ENCODE measurements at places on chromosomes 12 and 14. TPM values are rescaled to one million over a fixed set of nuclear protein-coding genes. Genes with fewer than 3 reads are reported as not detected.

- no peak overlapping the region for H3K4me3 ChIP-seq
- H3K27ac ChIP-seq, result peak overlapping the region; percentile 91
- H3K27me3 ChIP-seq, result no peaks in the 10 kb centered on the region
- no peaks in the 10 kb centered on the region for H3K36me3 ChIP-seq
- H3K4me1 ChIP-seq, result peaks cover 22% of the 10 kb centered on the region
These were observed 84.4 kb downstream of the NINJ2 start for GRCh38 chr12:578748-579419.

DNA sequence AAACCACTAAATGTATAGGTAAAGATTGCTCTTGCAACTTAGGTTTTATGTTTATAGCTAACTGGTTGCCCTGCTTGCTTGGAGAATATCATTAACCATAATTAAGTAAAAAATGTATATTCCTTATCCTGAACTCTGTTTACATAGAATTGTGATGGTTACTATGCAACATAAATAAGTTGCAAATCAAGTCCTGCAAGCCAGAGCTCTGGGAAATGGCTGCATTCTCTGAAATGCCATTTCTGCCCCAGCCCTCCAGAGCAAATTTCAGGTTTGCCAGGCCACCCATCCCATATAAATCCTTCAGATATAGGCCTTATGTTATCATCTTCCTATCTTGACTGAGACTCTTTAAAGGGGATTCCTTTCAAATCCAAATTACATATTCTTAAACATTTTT, 118.4 kb upstream of the MYF6 start:
- peaks cover 24% of the 10 kb centered on the region for H3K4me1 ChIP-seq
- H3K36me3 ChIP-seq, result peaks cover 5% of the 10 kb centered on the region
- peak overlapping the region; percentile 91 for H3K27ac ChIP-seq
- DNase-seq, result no peak

DNA sequence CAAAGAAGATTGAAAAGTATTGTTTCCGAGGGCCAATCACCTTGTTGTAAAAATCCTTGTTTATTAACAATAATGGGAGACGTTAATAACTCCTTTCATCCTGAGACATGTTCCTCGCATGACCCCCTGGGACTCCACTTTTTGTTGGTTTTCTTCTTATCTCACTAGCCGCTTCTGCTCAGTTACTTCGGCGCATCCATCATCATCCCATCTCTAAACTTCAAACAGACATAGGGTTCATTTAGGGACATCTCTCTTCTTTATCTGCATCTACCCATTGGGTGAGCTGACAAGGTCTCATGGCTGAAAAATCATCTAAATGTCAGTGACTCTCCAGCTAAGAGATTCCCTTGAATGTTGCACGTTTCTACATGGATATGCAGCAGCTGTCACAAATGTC, 252.2 kb downstream of the ANO2 start:
- no peaks in the 10 kb centered on the region for H3K36me3 ChIP-seq
- no peak for DNase-seq
- H3K27ac ChIP-seq, result no peak overlapping the region
- H3K27me3 ChIP-seq, result peaks cover 4% of the 10 kb centered on the region
- H3K4me1 ChIP-seq, result no peaks in the 10 kb centered on the region
- H3K4me3 ChIP-seq, result no peak overlapping the region

DNA sequence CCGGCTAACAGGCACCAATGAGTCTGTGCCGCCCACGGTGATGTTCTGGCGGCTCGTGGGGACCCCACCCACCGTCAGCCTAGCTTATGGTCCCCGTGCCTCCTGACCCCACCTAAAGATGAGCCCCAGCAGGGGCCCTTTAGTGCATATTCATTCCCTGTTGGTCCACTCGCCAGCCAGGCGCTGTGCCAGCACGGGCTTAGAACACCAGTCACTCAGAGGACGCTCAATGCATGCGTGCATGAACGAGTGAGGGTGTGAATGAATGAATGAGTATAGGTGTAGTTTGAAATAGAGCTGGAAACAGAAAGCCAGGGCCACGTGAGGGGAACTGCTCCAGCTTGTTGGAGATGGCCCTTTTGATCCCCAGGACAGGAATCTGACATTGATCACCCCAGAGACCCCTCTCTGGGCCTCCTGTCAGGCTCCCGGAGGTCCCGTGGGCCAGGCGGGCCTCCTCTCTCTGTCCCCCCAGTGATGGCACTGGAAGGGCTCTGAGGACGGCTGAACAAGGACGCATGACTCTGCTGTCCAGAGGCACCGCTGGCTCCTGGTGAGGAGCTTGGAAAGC, 193.9 kb upstream of the C14orf180 start:
- no peak for DNase-seq
- peaks cover 2% of the 10 kb centered on the region for H3K36me3 ChIP-seq
- H3K4me1 ChIP-seq, result peaks cover 5% of the 10 kb centered on the region
- no peak overlapping the region for H3K4me3 ChIP-seq
- no peak overlapping the region for H3K27ac ChIP-seq
- H3K27me3 ChIP-seq, result peaks cover 7% of the 10 kb centered on the region

- DNase-seq, result no peak
- H3K4me1 ChIP-seq, result peaks cover 10% of the 10 kb centered on the region
- peak overlapping the region; percentile 96 for H3K27ac ChIP-seq
- peaks cover 13% of the 10 kb centered on the region for H3K36me3 ChIP-seq
These were observed 1.1 kb downstream of the ABCD4 start for GRCh38 chr14:74301594-74302151.

GRCh38 chr12:24728366-24728765, 220.5 kb downstream of the BCAT1 start:
- peaks cover 20% of the 10 kb centered on the region for H3K4me1 ChIP-seq
- no peaks in the 10 kb centered on the region for H3K27me3 ChIP-seq
- H3K27ac ChIP-seq, result no peak overlapping the region

DNA sequence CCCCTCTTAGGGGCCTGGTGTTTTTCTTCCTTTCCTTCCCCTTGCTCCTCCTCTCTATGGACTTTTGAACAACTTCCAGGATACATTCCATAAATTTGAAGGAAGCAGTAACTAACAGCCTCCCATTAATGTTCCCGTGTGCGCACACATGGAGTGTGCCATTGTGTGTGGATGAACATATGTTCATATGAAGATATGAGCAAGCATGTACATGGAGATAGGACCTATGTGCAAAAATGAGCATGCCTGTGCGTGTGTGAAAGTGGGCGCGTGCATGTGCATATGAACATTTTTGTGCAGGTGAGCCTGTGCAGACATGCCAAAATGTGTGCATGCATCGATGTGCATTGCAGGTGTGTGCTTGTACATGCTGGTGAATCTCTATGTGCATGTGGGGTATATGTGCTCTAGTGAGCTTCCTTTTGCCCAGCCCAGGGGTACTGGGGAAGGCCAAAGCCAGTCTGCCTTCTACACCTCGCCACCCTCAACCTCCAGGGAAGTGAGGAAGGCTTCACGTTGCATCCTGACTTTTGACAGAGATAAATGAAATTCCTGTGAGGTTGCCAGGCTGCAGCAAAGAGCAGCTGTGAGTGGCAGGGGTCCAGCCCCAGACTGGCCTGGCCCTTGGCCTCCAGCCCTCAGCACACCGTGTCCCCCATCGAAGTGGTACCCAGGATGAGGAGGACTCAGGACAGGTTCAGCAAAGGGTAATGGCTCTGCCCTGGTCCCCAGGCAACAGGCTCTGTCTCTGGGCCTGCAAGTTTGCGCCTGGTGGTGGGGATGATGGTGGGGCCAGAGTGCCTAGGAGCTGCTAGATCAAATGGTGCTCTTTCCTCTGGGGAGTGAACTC, 21.1 kb upstream of the PGF start:
- H3K4me1 ChIP-seq, result peaks cover 62% of the 10 kb centered on the region
- no peak for DNase-seq

- peak overlapping the region; percentile 61 for H3K4me3 ChIP-seq
- peaks cover 74% of the 10 kb centered on the region for H3K4me1 ChIP-seq
- peak; percentile 70 for DNase-seq
- H3K27ac ChIP-seq, result peak overlapping the region; percentile 98
- H3K36me3 ChIP-seq, result peaks cover 13% of the 10 kb centered on the region
- no peaks in the 10 kb centered on the region for H3K27me3 ChIP-seq
These were observed 20.5 kb downstream of the CBX5 start for GRCh38 chr12:54259194-54260011.

DNA sequence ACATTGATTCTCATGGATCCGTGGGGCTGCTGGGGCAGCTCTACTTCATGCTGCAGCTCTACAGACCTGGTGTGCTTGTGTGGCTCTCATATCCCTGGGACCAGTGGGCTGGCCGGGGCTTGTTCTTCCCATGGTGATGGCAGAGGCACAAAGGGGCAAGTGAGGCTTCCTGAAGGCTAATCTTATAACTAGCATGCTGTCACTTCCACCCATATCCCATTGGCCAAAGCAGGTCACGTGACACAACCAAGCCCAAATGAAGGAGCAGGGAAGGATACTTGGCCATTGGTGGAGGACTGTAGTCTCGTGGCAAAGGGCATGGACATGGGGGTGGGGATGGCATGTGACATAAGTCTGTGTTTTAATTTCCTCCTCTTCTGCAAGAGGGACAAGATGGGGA, 9.9 kb downstream of the PLBD2 start:
- no peak overlapping the region for H3K4me3 ChIP-seq
- no peak overlapping the region for H3K27ac ChIP-seq
- no peaks in the 10 kb centered on the region for H3K27me3 ChIP-seq
- no peaks in the 10 kb centered on the region for H3K4me1 ChIP-seq
- peaks cover 9% of the 10 kb centered on the region for H3K36me3 ChIP-seq

GRCh38 chr12:67827820-67828383, 161.3 kb upstream of the IFNG-AS1 start:
- peak overlapping the region; percentile 88 for H3K27ac ChIP-seq
- H3K27me3 ChIP-seq, result no peaks in the 10 kb centered on the region
- DNase-seq, result no peak
- no peaks in the 10 kb centered on the region for H3K36me3 ChIP-seq

DNA sequence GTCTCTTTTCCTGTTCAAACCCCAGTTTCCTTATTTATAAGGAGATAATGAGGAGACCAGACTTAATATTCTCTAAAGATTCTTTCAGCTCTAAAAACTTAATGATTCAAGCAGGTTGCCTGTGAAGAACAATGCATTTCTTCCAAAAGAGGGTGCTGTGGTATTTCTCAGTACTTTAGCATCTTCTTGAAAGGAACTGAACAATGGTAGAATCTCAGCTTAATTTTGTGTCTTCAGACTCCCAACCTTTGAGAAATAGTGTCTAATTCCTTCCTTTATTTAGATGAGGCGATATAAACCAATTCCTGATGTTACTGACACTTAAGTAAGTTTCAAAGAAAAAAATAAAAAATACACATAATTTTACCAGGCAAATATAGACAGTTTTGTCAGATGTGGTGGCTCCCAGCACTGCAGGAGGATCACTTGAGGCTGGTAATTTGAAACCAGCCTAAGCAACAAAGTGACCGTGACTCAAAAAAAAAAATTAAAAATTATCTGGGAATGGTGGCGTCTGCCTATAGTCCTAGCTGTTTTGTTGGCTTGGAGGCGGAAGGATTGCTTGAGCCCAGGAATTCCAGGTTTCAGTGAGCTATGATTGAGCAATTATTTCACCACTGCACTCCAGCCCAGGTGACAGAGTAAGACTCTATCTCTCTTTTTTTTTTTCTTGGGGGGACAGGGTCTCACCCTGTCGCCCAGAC, 76.9 kb upstream of the PSMA6 start:
- H3K27me3 ChIP-seq, result no peaks in the 10 kb centered on the region
- H3K27ac ChIP-seq, result peak overlapping the region; percentile 93
- peaks cover 3% of the 10 kb centered on the region for H3K36me3 ChIP-seq
- H3K4me1 ChIP-seq, result peaks cover 13% of the 10 kb centered on the region
- H3K4me3 ChIP-seq, result peak overlapping the region; percentile 2
- no peak for DNase-seq

DNA sequence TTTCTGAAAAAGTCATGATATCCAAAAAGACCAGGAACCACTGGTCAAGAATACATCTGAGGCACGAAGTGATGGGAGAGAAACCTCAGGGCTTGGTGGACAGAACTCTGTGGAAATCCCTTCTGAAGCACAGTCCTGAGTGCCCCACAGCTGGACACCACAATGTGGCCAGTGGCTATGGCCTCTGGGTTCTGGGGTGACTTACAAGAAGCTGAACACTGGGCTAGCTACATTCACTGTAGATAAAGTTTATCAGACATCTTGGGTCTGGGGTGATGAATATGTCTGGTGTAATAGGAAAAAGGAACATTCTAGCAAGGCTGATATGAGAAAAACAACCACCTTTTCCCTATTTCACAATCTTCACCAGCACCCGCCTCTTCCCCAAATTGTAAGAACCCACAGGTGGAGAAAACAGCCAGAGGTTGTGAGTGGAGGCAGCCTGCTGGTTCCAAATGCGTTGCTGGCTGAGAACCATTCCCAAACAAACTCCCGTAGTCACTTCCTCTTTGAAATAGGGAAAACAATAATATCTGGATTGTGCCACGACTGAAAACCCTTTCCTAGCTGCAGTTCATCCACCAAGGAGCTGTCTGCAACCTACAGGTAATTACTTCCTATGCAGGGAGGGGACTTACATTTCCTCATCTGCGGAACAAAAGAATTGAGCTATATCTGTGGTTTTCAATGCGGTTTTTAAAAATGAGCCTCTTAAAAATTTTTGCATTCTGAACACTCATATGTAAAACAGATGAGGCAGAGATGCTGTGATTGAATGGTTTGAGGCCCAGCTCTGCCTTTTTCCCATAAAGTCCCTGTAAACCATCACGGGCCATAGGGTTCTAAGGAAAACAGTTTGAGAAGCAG, 193.6 kb downstream of the SLC41A2 start:
- H3K4me3 ChIP-seq, result no peak overlapping the region
- no peaks in the 10 kb centered on the region for H3K4me1 ChIP-seq
- no peak overlapping the region for H3K27ac ChIP-seq
- H3K27me3 ChIP-seq, result peaks cover 3% of the 10 kb centered on the region
- no peaks in the 10 kb centered on the region for H3K36me3 ChIP-seq
- no peak for DNase-seq

- no peaks in the 10 kb centered on the region for H3K4me1 ChIP-seq
- H3K4me3 ChIP-seq, result no peak overlapping the region
These were observed 32.1 kb downstream of the ZFYVE26 start for GRCh38 chr14:67784244-67784823.

GRCh38 chr12:66241061-66242043, 52.3 kb downstream of the IRAK3 start:
- H3K27ac ChIP-seq, result no peak overlapping the region
- no peak for DNase-seq
- no peaks in the 10 kb centered on the region for H3K36me3 ChIP-seq
- H3K4me3 ChIP-seq, result no peak overlapping the region
- peaks cover 15% of the 10 kb centered on the region for H3K4me1 ChIP-seq

DNA sequence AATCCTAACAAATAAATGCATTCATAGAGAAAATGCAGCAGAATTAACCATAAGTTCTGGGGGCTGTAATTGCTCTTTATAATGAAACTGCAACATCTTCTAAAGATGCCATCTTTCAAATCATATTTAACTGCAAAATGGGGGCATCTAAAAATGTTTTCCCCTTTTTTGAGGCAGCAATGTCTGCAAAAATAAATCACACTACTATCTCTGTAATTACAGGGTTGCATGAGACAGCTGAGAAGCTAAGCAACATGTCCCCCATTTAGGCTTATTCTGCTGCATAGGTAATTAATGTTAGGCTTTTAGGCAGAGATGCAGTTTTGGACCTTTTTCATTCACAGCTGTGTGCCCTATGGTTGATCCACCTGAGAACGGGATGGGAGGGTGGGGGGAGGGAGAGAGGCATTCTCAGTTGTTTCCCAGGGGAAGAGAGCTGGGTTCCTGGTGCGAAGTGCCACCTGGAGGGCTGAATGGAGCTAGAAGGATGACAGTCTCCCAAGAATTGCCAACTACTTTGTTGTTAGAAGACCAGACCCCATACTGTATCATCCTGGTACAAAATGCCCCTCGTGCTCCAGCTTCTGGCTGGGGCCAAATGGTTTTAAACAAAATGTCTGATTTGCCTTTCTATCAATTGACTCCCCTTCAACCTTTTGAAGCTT, 154.2 kb downstream of the APAF1 start:
- peaks cover 22% of the 10 kb centered on the region for H3K27me3 ChIP-seq
- no peak overlapping the region for H3K27ac ChIP-seq
- H3K4me3 ChIP-seq, result no peak overlapping the region
- H3K4me1 ChIP-seq, result peaks cover 2% of the 10 kb centered on the region
- DNase-seq, result no peak
- H3K36me3 ChIP-seq, result no peaks in the 10 kb centered on the region

Gene SLCO1C1
- total RNA-seq, result 1.2 TPM
